CD8-positive, alpha-beta T cell (primary cell): ENCODE measurements at places on chromosomes 11 and 22.
A peak's percentile ranks its signal among the peaks of the same experiment; 100 is the strongest.

GRCh38 chr11:15829312-15829711, 527.0 kb downstream of the SOX6 start:
- DNase-seq = no peak

GRCh38 chr22:30444632-30445437, 19.3 kb downstream of the MTFP1 start:
- peak; percentile 37 for DNase-seq

GRCh38 chr11:1564535-1565172, 7.4 kb downstream of the DUSP8 start:
- peak; percentile 33 for DNase-seq

GRCh38 chr22:45615364-45615763, 56.3 kb upstream of the ATXN10 start:
- DNase-seq = no peak

- DNase-seq = no peak
These were observed 263.6 kb downstream of the KIRREL3 start for GRCh38 chr11:126736682-126737572.

- DNase-seq = no peak
These were observed 53.1 kb downstream of the ARRB1 start for GRCh38 chr11:75298191-75298975.

DNA sequence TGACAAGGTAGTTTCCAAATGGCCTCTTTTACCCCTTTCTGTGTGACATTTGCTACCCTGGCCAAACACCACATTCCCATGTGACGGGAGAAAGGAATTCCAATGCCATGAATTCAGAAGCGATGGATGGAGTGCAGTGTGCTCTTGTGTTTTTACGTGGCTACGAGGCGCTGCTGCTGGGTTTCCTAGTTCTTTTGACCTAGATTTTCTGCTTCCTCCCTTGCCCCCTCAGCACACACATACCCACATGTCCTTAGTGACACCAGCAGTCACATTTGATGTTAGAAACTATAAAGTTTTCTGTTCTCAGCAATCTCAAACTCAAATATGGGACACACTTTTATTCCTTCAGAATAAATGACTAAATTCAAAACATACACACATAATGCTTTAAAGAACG, 7.8 kb upstream of the TMA7B start:
- DNase-seq = peak; percentile 37

GRCh38 chr11:57228600-57228999, 8.4 kb downstream of the APLNR start:
- no peak for DNase-seq

DNA sequence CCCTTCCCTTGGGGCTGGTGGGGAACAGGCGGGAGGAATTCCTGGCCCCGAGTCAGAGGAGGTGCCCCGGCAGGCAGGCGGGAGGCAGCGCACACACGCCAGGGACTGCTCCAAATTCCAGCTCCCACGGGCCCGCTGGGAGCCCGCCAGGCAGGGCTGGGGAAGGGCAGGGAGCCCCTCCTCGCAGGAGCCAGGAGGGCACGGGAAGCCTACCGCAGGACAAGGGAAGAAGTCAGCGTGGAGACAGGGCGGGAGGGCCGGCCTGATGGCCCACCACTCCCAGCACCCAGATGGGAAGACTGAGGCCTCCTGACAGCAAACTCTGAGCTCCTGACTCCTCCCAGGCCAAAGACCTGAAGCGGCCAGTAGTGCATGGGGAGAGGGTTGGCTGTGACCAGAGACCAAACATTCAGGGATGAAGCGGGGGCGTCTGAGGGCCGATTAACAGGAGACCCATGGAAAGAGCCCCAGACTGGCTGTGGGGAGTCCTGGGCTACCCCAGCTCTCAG, 22.4 kb downstream of the RPL3 start:
- DNase-seq = no peak

GRCh38 chr11:103453915-103454709, 344.9 kb downstream of the DYNC2H1 start:
- DNase-seq = no peak

GRCh38 chr11:75561426-75562047, 516 bp upstream of the SERPINH1 start:
- DNase-seq = no peak

DNA sequence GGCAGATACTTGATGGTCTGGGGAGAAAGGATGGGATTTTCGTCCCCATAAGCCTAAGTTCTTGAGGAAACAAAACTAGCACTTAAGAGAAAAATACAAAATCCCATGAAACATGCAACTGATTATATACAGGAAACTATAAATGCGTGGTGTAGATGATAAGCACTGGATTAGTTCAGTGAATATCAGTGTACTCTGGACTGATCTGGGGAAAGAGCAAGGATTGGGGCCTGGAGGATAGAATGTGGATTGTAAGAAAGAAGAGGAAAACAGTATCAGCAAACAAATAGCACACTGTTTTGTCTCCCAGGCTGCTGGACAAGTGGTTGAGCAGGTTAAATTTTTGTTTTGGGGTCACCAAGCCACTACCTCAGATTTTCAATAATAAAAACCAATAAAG, 49.8 kb downstream of the DCUN1D5 start:
- no peak for DNase-seq

GRCh38 chr22:41544671-41545476, 604 bp upstream of the POLR3H start:
- no peak for DNase-seq

GRCh38 chr11:71962428-71963038, 33.7 kb downstream of the RNF121 start:
- no peak for DNase-seq

- no peak for DNase-seq
These were observed 792 bp upstream of the SBF1 start for GRCh38 chr22:50475652-50476002.

DNA sequence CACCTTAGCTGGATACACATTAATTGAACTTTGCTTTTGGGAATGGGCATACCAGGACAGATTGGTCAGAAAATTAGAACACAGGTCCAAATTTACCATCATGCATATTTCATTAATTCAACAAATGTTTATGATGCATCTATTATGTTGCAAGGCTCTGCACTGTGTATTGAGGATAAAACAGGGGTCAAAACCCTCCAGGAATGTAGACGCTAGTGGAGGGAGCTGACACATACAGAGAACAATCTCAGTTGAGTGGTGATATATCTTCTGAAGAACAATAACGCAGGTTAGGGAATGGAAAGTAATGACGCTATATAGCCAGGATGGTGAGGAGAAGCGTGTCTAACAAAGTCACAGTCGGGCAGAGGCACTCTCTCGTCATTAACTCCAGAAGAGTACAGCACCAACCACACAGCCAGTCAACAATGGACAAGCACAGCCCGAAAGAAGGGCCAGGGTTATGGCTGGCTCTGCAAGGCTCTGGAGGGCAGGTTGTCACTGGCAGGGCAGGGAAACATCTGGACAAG, 3.8 kb downstream of the FLI1 start:
- no peak for DNase-seq

DNA sequence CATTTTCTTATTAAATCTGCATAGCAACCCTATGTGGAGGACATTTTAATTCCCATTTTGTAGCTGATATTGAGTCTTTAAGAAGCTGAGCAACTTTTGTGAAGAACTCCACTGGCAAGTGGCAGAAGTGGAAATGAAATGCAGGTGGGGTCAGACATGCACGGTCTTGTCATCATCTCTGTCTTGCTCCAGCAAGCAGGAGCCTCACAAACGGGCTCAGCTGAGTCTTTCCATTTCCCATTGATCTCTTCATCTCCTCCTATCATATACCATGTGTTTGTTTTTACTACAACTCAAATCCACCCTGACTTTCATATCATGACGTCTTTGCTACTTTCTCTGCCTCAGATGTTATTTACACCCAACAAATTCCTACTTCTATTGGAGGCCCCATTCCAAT, 97.9 kb upstream of the TENM4 start:
- DNase-seq = no peak

DNA sequence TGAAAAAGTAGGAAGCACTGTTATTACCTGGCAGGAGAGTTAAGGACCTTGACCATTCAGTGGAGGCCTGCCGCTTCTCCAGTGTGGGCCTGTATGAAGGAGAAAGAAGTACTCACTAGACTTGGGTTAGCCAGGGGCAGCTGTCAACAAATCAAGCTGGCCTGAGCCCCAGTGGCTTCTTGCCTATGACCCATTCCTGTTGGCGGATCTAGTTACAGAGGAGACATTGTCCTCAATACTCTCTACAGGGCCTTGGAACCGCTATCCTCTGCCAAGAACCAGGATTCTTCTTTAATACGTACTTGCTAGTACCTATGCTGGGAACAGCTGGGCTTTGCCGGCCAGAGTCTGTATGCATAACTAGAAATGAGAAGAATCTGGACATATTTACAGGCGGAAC, 68.1 kb downstream of the ALX4 start:
- no peak for DNase-seq

DNA sequence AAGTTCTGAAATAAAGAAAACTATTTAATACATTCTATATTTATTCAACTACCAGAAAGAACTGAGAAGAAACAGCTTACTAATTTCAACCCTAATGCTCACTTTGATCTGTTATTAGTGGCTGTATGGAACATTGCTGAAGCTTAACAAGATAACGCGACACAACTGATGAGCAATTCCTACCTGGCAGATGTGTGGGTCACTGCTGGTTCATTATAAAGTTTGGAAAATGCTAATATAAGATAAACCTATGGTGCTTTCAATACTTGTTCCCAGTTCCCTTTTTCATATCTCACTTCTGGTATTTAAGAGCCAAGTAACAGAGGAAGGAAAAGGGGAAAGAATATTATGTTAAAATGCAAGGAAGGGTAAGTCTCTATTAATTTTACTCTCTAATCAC, 10.5 kb downstream of the CTSC start:
- DNase-seq = no peak

DNA sequence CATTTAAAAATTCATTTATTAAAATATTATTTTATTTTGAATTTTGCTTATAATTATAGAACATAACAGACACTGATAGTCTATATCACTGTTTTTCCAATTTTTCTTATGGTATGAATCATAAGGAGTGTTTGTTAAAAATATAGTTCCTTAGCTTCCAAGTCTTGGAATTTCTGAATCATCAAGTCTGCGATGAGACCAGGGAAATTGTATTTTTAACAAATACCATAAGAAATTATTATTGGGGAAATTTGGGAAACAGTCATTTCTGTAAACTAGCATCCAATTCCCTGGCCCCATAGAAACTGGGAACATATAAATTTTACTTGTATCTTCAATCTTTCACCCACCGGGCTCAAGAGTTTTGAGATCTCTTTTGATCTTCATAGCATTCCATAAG, 38.0 kb upstream of the PICALM start:
- DNase-seq = no peak

- peak; percentile 52 for DNase-seq
These were observed 42.2 kb downstream of the UBASH3B start for GRCh38 chr11:122697636-122698167.

- no peak for DNase-seq
These were observed 41.4 kb upstream of the ZBED5 start for GRCh38 chr11:10899121-10899830.

GRCh38 chr11:120217941-120218694, 7.3 kb downstream of the OAF start:
- DNase-seq = no peak

GRCh38 chr11:11916981-11917399, 75.2 kb downstream of the USP47 start:
- no peak for DNase-seq

- no peak for DNase-seq
These were observed at the start of gene NR1H3 for GRCh38 chr11:47257517-47258316. Gene NR1H3 (plus strand): TSS chr11:47257996. CDS start chr11:47259217, 1,221 bp downstream.

- DNase-seq = no peak
These were observed 124.3 kb upstream of the NTM start for GRCh38 chr11:131246156-131246555.

GRCh38 chr11:68650801-68651200, 33.5 kb upstream of the GAL start:
- DNase-seq = no peak

DNA sequence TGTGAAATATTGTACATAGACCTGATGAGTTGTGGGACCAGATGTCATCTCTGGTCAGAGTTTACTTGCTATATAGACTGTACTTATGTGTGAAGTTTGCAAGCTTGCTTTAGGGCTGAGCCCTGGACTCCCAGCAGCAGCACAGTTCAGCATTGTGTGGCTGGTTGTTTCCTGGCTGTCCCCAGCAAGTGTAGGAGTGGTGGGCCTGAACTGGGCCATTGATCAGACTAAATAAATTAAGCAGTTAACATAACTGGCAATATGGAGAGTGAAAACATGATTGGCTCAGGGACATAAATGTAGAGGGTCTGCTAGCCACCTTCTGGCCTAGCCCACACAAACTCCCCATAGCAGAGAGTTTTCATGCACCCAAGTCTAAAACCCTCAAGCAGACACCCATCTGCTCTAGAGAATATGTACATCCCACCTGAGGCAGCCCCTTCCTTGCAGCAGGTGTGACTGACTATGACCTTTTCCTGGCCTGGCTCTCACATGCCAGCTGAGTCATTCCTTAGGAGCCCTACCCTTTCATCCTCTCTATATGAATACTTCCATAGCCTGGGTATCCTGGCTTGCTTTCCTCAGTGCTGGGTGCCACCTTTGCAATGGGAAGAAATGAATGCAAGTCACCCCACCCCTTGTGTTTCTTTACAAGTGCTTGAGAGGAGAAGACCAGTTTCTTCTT, 12.3 kb downstream of the PIK3IP1 start:
- DNase-seq = no peak

DNA sequence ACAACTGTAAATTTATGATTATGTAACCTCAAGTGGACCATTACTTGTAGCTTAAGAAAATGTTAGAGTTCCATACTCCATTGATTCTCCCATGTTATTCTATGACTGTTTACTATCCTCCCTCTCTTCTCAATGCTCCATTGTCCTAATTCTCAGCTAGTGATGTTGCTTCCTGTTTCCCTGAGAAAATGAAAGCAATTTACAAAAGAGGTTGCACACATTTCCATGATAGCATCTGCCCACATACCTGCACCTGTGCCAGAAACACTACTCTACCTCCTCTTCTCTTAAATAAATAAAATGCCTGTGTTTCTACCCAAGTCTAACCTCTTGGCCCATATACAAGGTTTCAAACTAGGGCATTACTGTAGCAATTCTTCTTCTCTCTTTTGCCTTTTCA, 1620.9 kb downstream of the FAM181B start:
- DNase-seq = no peak

- no peak for DNase-seq
These were observed 15.6 kb downstream of the KIAA1671 start for GRCh38 chr22:24968066-24968561.
